ENCODE measurements at places on chromosomes 6 and 20.

DNA sequence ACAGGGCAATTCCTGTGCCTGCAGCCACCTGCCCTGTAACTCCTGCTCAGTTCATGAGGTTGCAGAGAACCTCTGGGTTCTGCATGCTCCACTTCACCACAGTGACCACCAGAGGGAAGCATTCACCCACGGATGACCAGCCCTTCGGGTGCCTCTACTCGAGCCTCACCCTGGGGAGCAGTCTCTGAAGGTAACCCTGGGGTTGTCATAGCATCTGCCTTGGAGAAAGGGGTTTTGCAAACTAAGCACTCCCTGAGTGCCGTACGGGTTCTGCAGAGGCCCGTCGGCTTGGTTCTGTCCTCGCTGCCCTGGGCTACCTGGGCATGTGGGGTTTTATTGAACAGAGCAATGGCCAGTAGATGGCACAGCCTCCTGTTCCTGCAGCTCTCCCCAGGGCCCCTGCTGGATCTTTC lies 10.2 kb upstream of the CST5 start:
- peak; percentile 82 for DNase-seq

GRCh38 chr20:3796477-3797225 lies 541 bp downstream of the CDC25B start:
- no peak for DNase-seq

GRCh38 chr6:25682324-25682723 lies 30.3 kb downstream of the SCGN start:
- DNase-seq: no peak

DNA sequence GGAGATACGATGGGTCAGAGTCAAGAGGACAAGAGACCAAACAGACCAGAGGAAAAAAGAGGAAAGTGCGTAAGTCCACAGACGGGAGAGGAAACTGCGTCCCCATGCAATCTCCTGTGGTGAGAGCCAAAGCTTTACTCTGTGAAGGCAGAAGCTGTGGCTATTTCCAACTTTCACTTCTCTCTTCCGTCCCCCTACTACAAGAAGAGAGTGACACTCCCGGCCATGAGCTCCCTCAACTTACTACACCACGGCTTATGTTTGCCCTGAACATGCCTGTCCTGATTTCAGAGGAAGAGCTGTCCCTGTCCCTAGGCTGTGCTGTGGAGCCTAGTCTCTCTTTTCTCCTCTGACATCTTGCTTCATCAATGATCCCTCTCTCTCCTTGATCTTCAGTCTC lies 11.5 kb upstream of the SSR1 start:
- DNase-seq: peak; percentile 18
